Activated CD4-positive, alpha-beta T cell treated with anti-CD3 and anti-CD28 coated beads, Interleukin-2, amount 10 ng/mL, durations not matched to agents 24 days and 14 days (primary cell): ENCODE measurements at places on chromosomes 11 and 22.
A peak's percentile ranks its signal among the peaks of the same experiment; 100 is the strongest.

GRCh38 chr22:22870577-22871404, 16.8 kb upstream of the IGLL5 start:
- H3K4me1 ChIP-seq: peaks cover 10% of the 10 kb centered on the region
- no peak overlapping the region for H3K27ac ChIP-seq
- H3K36me3 ChIP-seq: no peaks in the 10 kb centered on the region
- H3K4me3 ChIP-seq: no peak overlapping the region
- H3K27me3 ChIP-seq: peaks cover 53% of the 10 kb centered on the region

GRCh38 chr11:94767701-94768601, at the start of gene AMOTL1:
Gene AMOTL1, plus strand, starts transcription at chr11:94768356. Its CDS starts 156 bp downstream, at chr11:94768512.
- H3K36me3 ChIP-seq: no peaks in the 10 kb centered on the region
- peaks cover 47% of the 10 kb centered on the region for H3K27me3 ChIP-seq
- peak; percentile 83 for DNase-seq
- H3K4me1 ChIP-seq: peaks cover 9% of the 10 kb centered on the region

- no peak for DNase-seq
- peaks cover 68% of the 10 kb centered on the region for H3K27me3 ChIP-seq
- H3K4me3 ChIP-seq: no peak overlapping the region
- no peaks in the 10 kb centered on the region for H3K36me3 ChIP-seq
- H3K27ac ChIP-seq: no peak overlapping the region
Observed at GRCh38 chr11:46914363-46914762, 4.0 kb downstream of the LRP4 start.

- peak overlapping the region; percentile 99 for H3K4me3 ChIP-seq
- peak; percentile 97 for DNase-seq
- H3K36me3 ChIP-seq: peaks cover 11% of the 10 kb centered on the region
- peak overlapping the region; percentile 97 for H3K27ac ChIP-seq
Observed at GRCh38 chr11:57568330-57568766, 876 bp upstream of the UBE2L6 start.

- H3K27me3 ChIP-seq: peaks cover 76% of the 10 kb centered on the region
- peaks cover 8% of the 10 kb centered on the region for H3K4me1 ChIP-seq
- DNase-seq: peak; percentile 80
- no peak within 1 kb of the TSS for H3K27ac ChIP-seq
Observed at GRCh38 chr11:13962562-13963168, at the start of gene SPON1. Gene SPON1, plus strand, starts transcription at chr11:13962723. Its CDS starts 182 bp downstream, at chr11:13962905.

- H3K36me3 ChIP-seq: peaks cover 4% of the 10 kb centered on the region
- H3K27ac ChIP-seq: no peak overlapping the region
- peaks cover 8% of the 10 kb centered on the region for H3K27me3 ChIP-seq
- no peaks in the 10 kb centered on the region for H3K4me1 ChIP-seq
Observed at GRCh38 chr11:110165039-110165925, 72.1 kb downstream of the ZC3H12C start.

DNA sequence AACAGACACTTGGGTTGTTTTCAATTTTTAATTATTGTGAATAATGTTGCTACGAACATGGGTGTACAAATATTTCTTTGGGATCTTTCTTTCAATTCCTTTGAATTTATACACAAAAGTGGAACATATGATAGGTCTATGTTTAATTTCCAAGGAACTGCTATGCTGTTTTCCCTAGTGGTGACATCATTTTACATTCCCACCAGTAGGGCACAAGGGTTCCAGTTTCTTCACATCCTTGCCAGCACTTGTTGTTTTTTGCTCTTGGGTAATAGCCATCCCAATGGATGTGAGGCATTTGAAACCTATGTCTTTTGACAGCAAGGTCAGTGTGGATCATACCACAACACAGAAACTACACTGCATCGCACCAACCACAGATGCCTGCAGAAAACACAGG, 41.8 kb upstream of the SCN3B start:
- no peak overlapping the region for H3K27ac ChIP-seq
- H3K36me3 ChIP-seq: no peaks in the 10 kb centered on the region
- H3K4me3 ChIP-seq: no peak overlapping the region
- peaks cover 36% of the 10 kb centered on the region for H3K27me3 ChIP-seq
- peaks cover 3% of the 10 kb centered on the region for H3K4me1 ChIP-seq

DNA sequence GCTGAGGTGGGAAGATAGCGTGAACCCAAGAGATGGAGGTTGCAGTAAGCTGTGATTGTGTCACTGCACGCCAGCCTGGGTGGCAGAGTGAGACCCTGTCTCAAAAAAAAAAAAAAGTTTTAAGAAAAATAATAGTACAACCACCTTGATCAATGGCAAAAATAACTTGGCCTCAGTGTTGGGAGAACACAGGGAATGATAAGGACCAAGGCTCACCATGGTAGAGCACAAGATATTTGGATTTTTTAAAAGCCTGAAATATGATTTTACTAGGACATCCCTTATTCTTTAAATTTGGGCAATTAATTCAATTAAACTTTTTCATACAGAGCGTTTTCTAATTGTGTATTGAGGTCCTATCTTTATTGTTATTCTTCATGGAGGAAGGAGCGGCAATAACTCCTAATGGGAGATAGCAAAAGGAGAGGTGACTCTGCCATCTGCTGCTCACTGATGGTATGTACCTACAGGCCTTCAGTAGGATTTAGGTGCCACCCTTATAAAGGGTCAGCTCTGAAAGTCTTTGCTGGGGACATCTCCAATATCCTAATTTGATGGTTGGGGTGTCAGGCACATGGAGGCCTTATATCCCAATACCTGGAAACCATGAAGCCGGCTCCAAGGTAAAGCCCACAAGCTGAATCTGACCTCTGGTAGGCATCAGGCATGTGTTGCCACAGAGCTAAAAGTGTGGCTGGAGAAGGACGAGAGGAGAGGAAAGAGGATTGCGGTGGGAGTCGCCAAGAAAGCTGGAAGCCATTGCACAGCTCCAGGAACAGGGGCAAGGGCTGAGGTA, 21.9 kb upstream of the POLD3 start:
- peak; percentile 67 for DNase-seq
- peaks cover 6% of the 10 kb centered on the region for H3K27me3 ChIP-seq
- no peaks in the 10 kb centered on the region for H3K4me1 ChIP-seq

DNA sequence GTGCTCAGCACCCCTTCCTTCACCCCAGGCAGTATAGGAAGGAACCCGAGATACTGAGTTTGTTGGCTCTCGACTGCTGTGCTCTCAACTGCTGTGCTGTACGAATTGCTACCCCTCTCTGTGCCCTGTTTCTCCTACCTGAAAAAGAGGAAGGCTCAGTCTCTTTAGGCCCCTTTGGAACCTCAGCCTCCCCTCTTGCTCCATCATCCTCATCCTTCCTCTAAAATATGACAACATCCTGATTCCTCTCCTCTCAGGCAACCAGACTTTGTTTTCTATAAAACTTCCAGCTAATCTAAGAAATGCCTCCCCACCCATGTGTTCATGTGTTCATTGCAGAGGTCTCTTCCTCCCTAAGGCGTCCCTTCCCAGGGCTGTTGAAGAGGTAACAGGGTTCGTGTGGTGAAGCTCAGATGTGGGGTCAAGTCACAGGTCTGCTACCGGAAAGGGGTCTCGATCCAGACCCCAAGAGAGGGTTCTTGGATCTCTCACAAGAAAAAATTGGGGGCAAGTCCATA, 35.5 kb upstream of the CD82 start:
- H3K27ac ChIP-seq: peak overlapping the region; percentile 91
- peaks cover 33% of the 10 kb centered on the region for H3K4me1 ChIP-seq
- H3K36me3 ChIP-seq: no peaks in the 10 kb centered on the region
- no peaks in the 10 kb centered on the region for H3K27me3 ChIP-seq

- peak overlapping the region; percentile 94 for H3K27ac ChIP-seq
- peak overlapping the region; percentile 80 for H3K4me3 ChIP-seq
- H3K4me1 ChIP-seq: peaks cover 42% of the 10 kb centered on the region
- H3K27me3 ChIP-seq: no peaks in the 10 kb centered on the region
- H3K36me3 ChIP-seq: peaks cover 5% of the 10 kb centered on the region
- DNase-seq: no peak
Observed at GRCh38 chr22:19890502-19891316, 36.0 kb upstream of the GNB1L start.

DNA sequence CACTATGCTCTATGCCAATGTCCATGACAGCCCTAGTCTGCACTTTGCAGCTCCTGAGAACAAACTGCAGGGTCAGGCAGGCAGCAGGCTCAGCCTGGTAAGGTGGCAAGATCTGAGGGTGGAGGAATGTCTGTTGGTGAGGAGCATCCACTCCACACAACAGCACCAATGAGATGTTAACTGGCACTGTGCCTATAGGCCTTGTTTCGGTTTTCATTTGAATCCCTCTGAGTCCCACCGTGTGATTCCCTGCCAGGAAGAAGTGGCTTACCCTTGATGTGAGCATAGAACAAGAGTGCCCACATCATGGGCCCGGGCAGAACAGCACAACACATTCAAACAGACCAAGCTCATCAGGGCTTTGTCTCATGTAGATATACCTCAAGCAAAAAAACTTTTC, 44.1 kb upstream of the CHRM4 start:
- no peaks in the 10 kb centered on the region for H3K4me1 ChIP-seq
- H3K36me3 ChIP-seq: peaks cover 19% of the 10 kb centered on the region
- no peak for DNase-seq

DNA sequence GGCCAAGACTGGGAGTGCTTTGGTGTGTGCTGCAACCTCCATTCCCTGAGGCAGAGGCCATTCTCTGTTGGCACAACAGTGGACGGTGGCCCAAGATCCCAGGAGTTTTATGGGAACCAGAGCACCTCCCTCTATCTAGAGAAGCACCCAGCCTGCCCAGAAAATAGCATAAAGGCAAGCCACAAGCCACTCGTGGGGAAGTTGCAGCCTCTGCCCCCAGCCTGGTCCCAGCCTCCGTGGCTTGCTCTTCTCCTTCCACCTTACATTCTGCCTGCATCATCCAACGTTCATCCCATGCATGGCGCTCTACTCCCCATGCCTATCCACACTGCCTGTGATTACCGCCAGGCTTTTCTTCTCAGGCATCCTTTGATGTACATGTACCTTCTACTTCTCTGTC, 15.8 kb downstream of the IL17RA start:
- no peak for DNase-seq
- H3K36me3 ChIP-seq: peaks cover 73% of the 10 kb centered on the region

DNA sequence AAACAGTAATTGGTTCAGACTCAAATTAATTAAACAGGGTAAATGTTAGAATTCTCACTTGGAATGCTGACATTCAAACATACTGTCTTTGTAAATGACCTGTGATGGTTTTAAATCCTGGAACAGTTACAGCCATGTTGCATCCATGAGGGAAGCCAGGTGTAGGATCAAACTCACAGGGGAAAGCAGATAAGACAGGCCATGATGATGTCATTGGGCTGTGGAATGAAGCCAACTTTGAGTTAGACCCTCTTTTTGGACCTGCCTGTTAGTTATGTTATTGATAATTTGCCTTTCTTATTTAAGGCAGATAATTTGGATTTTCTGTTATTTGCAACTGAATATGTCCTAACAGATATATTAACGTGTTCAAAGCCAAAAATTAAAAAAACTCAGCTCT, 39.3 kb upstream of the ABTB2 start:
- no peaks in the 10 kb centered on the region for H3K4me1 ChIP-seq
- no peak overlapping the region for H3K4me3 ChIP-seq
- no peak for DNase-seq
- H3K27ac ChIP-seq: no peak overlapping the region
- H3K36me3 ChIP-seq: no peaks in the 10 kb centered on the region
- H3K27me3 ChIP-seq: peaks cover 21% of the 10 kb centered on the region

- peaks cover 50% of the 10 kb centered on the region for H3K4me1 ChIP-seq
- peak within 1 kb of the TSS; percentile 92 for H3K4me3 ChIP-seq
- peaks cover 51% of the 10 kb centered on the region for H3K36me3 ChIP-seq
- peak; percentile 95 for DNase-seq
- H3K27me3 ChIP-seq: no peaks in the 10 kb centered on the region
Observed at GRCh38 chr11:65575568-65576231, at the start of gene EHBP1L1. Gene EHBP1L1, plus strand, starts transcription at chr11:65576053. Its CDS starts 250 bp downstream, at chr11:65576303.

GRCh38 chr11:38990139-38990538, 2392.1 kb upstream of the RAG2 start:
- no peaks in the 10 kb centered on the region for H3K4me1 ChIP-seq
- H3K27me3 ChIP-seq: no peaks in the 10 kb centered on the region
- H3K27ac ChIP-seq: no peak overlapping the region
- no peaks in the 10 kb centered on the region for H3K36me3 ChIP-seq
- no peak for DNase-seq

DNA sequence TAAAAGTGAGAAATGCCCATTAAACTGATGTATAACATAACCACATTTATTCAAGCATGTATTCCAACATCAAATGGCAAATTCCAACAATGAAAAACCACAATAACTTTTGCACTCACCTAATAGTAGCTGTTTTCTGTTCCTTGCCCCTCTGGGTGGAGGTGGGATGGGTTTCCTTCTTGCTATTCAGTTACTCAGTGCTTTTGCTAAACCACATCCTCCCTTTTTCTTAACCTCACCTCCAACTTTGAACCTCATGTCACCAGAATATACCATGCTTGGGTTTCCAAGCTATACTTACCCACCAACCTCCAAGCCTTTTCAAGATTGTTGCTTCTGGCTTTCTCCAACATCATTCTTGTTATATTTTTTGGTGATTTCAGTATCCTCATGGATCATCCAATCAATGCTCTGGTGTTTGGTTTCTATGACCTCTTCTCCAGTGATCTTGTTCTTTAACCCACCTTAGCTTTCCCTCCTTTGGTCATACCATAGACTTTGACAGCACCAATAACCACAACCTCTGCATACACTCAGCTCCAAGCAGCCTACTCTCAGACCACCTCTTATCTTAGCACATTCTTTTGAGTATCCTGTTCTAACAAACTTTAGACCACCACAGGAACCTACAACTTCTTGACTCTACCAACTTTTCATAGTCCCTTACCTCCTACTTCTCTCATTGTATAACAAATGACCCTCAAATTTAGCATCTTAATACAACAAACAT, 3.2 kb upstream of the CCDC15 start:
- peak; percentile 80 for DNase-seq
- no peaks in the 10 kb centered on the region for H3K27me3 ChIP-seq
- H3K4me1 ChIP-seq: peaks cover 3% of the 10 kb centered on the region
- H3K36me3 ChIP-seq: peaks cover 6% of the 10 kb centered on the region

DNA sequence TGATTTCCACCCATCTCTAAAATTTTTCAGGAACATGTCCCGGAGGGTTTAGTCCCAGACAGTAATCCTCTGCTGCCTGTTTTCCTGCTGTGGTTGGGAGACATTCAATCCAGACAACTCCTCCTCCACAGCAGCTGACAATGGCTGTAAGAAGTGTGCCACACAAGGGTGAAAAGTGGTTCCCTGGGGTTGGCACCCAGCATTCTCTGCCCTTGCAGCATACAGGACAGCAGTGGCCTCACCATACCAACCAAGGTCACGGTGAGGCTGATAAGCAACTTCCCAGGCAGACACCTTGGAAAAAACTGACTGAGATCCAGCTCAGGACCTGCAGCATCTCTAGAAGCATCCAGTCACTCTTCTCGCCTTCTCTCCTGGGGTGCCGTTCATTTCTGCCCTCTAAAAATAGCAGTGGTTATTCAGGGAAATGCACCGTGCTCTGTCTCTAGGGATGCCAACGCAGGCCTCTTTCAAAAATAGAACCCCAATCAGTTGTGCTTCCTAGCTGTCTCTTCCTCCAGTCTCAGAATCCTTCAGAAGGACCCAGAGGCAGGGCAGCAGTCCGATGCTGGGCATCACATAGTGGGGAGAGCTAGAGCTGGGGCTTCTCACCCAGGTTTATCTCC, 241.0 kb downstream of the TENM4 start:
- no peak for DNase-seq
- peaks cover 4% of the 10 kb centered on the region for H3K4me1 ChIP-seq
- no peak overlapping the region for H3K4me3 ChIP-seq
- no peak overlapping the region for H3K27ac ChIP-seq
